ENCODE measurements at places on chromosomes 16 and 17.
A peak's percentile ranks its signal among the peaks of the same experiment; 100 is the strongest.

GRCh38 chr16:11205754-11206581 lies 50.0 kb downstream of the SOCS1 start:
- DNase-seq, result peak; percentile 36

DNA sequence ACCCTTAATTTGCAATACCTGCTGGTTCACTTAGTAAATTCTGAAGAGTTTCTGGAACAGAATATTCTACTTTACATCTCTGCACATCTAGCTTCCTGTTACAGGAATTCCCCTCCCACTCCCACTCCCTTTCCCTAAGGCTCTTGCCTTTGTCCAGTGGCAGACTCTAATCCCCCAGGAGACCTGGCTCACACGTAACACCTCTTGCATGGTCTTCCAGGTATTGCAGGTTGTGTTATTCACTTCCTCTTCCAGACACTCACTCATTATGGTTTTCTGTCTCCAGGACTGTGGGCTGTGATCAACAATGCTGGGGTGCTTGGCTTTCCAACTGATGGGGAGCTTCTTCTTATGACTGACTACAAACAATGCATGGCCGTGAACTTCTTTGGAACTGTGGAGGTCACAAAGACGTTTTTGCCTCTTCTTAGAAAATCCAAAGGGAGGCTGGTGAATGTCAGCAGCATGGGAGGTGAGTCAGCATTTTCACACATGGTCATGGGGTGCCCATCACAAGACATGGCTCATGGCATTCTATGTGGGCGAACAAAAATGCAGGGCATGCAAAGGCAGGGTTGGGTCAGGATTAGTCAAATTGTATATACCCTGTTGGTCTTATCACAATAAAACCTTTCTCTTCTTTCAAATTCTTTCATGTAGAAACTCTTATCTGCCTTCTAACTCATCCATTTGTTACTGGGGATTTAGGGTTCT lies 35.8 kb downstream of the HSD17B2 start:
- DNase-seq, result peak; percentile 86

- no peak for DNase-seq
These were observed 9.6 kb upstream of the TMEM220 start for GRCh38 chr17:10739386-10739785.

- peak; percentile 69 for DNase-seq
These were observed 415 bp upstream of the FOXF1 start for GRCh38 chr16:86509759-86510464.

DNA sequence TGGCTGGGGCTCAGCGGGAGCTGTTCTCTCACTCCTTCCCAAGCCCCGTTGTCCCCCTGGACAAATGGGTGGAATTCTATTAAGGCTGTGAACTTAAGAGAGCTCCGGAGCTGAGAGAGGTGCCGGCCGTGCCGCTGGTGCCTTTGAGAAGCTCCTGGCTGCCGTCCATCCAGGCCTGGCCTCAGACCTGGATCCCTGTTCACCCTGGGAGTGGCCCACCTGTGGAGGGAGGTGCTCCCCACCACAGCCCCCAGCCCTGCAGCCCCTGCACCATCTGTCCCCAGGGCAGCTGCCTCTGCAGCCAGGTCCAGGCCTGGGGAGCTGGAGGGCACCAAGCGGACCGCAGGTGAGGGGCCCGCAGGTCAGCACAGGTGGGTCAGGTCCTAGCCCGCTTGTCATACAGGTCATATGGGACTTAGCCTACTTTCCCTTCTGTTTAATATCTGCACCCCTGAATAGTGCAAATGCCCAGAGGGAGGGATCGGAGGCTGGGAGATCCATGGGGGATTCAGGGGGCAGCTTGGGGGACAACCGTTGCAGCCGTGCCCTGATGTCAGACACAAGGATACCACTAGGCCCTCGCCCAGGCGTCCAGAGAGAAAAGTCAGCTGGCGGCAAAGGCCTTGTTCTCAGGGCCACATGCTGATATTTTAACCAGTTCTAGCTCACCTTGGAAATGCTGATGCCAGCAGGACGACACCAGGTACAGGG lies 15.2 kb upstream of the METRNL start:
- DNase-seq, result no peak

DNA sequence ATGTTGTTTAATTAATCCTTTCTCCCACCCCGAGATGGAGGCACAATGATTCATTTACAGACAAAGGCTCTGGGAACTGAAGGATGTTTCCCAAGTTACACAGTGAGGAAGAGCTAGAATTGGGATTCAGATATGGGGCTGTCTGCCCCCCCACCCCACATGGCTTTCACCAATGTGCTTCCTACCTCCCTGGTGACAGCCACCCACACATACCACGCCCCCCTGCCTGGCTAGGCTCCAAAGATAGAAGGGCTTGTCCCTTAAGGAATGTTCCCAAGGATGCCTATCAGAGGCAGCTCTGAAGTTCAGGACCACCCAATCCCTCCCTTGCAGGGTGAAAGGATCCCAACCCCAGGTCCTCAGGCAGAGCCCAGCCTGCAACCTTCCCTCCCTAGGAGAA lies 32.9 kb downstream of the CFAP20 start:
- DNase-seq, result no peak

DNA sequence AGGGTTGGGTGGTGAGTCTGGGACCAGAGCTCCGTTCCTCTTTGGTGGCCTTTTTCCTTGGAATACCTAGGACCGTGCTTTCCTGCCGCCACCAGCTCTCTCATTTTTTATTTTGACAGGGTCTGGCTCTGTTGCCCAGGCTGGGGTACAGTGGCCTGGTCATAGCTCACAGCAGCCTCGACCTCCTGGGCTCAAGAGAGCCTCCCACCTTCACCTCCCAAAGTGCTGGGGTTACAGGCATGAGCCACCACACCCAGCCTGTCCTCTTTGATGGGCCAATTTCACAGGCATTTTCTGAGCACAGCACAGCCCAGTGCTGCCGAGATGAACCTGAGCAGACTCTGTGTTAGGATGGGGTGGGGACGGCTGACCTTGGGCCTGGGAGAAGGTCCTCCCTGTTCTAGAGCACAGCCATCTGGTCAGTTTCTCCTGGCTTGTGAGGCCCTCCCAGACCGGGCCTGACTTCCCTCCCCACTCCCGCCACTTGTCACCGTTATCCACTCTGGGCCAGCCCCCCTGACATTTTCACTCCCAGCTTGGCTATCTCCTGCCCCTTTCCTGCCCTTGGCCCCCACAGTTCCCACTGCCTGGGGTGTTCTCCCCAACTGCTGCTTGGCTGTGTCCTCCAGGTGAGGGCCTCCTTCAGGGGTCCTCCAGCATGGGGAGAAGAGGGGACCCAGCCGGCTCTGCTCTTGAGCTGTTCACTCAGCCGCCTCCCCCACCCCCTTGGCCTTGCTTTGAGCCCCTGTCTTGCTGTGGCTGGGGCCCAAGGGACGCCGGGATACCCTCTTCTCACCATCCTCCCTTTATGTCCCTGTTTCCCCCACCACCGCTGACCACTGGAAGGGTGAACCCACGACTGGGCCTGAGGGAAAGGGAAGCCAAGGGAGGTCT lies 5.0 kb downstream of the ADCY7 start:
- no peak for DNase-seq

GRCh38 chr17:59278406-59278805 lies 53.0 kb upstream of the YPEL2 start:
- DNase-seq, result no peak

GRCh38 chr17:9291912-9292560 lies 270.7 kb downstream of the NTN1 start:
- DNase-seq, result peak; percentile 41

GRCh38 chr16:27340654-27341053 lies 26.9 kb downstream of the IL4R start:
- DNase-seq, result no peak

DNA sequence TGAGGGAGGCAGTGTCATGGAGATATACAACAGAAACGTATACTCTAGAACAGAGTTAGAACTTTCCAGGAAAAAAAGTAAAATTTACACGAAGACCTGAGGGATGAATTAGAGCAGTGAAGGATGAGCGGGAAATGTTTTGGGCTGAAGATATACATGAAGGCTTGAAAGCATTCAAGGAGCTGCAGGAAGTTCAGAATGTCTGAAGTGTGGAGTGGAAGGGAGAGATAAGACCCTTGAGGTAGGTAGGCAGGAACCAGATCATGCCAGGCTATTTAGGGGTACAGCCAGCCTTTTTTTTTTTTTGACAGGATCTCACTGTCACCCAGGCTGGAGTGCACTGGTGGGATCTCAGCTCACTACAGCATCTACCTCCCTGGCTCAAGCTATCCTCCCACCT lies 3.2 kb upstream of the NLK start:
- no peak for DNase-seq

GRCh38 chr17:16243801-16244567 lies 27.0 kb downstream of the PIGL start:
- DNase-seq, result no peak

- DNase-seq, result no peak
These were observed 8.0 kb downstream of the ENDOV start for GRCh38 chr17:80422981-80423380.

DNA sequence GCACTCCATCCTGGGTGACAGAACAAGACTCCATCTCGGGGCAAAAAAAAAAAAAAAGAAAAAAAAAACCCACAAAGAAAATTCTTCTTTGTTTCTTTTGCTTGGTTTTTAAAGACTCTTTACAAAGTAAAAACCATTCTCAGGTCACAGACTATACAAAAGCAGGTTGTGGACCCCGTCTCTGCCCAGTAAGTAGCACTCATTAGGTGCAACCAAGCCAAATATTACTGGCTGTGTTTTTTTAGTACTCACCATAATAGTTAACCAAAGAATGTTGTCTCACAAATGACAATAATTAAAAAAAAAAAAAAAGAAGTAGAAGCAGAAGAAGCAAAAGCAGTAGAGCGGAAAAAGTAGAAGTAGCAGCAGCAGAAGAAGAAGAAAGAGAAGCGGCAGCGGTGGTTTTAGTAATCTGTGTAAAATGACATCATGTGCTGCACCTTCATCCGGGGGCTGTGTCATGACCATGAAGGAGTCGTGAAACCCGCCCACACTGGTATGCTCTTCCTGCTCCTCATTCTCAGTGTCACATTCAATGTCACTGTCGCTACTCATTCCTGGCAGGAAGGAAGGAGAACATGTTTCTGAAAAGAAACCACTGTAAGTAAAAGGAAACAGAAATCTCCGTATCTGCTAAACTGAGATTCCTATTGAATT lies 105.4 kb downstream of the TRIM37 start:
- DNase-seq, result peak; percentile 11

- DNase-seq, result no peak
These were observed 33.4 kb downstream of the B9D1 start for GRCh38 chr17:19329136-19329535.

DNA sequence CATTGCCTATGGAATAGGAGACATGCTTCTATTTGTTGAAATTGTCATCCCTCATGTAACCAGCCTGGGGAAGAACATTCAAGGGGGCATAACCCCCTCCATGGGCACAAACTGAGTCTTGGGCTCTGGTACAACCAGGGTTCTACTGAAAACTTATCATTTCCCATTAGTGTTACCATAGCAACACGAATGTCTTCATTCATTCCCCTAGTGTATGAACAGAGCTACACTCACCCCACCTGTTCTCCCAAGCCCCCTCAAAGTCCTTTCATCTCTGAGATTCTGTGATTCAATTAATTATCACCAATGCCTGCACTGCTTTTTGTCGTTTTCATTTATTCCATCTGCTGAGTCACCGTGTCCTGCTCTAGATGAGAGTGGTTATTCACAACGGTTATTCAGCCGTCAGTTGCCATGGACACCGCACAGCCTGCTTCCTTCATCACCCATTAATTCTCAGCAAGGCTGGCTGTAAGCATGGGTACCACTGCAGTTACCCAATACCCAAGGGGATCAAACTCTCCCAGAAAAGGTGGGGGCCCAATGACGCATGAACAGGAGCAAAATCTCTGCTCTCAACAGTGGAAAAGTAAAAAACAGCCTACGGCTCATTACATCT lies 1.6 kb upstream of the GAST start:
- peak; percentile 63 for DNase-seq

GRCh38 chr16:27424772-27425498 lies 23.0 kb downstream of the IL21R start:
- DNase-seq, result no peak

DNA sequence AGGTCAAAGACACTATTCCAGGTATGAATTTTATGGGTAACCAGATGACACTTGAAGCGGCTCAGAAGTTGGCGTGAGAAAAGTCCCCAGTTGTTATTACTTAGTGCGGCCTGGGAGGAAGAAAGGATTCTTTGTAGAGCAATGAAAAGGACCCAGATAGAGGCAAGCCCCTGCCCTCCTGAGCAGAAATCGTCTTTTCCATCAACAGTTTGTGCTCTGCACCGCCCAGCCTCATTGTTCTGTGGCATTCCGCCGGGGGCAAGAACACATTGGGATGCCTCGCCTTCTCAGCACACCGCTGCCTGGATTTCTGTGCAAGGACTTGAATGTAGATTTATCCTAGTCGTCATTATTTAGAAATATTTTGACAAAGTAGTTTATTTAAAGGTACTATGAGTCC lies 32.7 kb upstream of the CRHR1 start:
- DNase-seq, result no peak

- DNase-seq, result no peak
These were observed 365.4 kb upstream of the C16orf82 start for GRCh38 chr16:26701243-26701886.

GRCh38 chr16:25895380-25895779 lies 203.6 kb downstream of the HS3ST4 start:
- DNase-seq, result no peak

GRCh38 chr16:50696575-50697420 lies 3.4 kb downstream of the NOD2 start:
- DNase-seq, result peak; percentile 17

- no peak for DNase-seq
These were observed 855 bp downstream of the TUFM start for GRCh38 chr16:28845293-28845692.

DNA sequence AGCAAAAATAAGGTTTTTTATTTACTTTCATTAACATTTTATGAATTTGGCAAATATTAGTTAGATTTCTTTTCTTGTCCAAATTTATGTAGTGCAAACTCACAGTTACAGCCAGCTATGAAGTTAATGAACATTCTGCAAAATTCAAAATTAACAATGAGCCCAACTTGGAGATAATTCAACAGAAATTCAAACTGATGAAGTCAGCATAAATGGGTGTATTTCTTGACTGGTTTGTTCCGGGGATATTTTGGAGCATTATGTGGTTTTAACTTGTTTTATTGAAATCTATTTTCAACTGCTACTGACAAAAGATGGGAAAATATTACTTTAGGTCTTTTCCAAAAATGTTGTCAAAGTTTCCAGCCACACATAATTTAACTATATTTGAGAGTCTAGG lies 807.9 kb downstream of the CDH8 start:
- DNase-seq, result no peak

DNA sequence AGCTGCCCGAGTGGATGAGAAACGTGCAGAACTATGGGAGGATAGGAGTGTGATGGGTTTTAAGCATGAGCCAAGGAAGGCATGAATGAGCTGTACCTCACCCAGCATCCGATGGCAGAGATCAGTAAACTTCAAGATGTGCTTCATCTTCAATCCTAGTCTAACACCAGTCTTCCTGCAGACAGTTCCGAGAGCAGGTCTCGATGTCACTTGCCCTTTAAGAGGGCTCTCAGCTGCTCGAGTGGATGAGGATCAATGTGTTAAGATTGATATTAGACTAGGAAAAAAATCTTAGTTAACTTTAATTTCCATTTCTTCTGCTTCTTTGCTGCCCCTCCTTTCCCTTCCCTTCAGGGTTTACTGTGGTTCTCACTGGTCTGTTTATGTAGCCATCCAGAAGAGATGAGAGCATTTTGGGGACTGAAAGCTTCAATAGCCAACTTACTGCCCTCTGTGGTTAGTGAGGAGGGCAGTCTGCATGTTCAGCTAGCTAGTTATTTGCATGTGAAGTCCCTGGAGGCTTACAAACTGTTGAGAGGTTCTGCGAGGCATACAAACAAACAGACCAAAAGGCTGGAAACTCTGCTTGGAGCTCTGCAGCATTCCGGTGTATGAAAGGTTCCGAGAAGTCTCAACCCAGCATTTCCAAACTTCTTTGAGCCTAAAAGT lies 15.3 kb downstream of the KLHL36 start:
- no peak for DNase-seq

Measured in foreskin fibroblast (primary cell).